Thyroid gland (tissue), 4 donors: ENCODE measurements at places on chromosomes 1 and 21. TPM values are rescaled to one million over a fixed set of nuclear protein-coding genes. Genes with fewer than 3 reads are reported as not detected.

EXO1 gene
- 0.94 TPM for total RNA-seq

CD101 gene
- total RNA-seq: 1.3 TPM

ZBTB21 gene
- total RNA-seq: 20.2 TPM

SERTAD4 gene
- 1.5 TPM for total RNA-seq

RABGAP1L gene
- total RNA-seq: 87.7 TPM

TRNP1 gene
- 6.9 TPM for total RNA-seq

CRYAA gene
- total RNA-seq: not detected

DNA sequence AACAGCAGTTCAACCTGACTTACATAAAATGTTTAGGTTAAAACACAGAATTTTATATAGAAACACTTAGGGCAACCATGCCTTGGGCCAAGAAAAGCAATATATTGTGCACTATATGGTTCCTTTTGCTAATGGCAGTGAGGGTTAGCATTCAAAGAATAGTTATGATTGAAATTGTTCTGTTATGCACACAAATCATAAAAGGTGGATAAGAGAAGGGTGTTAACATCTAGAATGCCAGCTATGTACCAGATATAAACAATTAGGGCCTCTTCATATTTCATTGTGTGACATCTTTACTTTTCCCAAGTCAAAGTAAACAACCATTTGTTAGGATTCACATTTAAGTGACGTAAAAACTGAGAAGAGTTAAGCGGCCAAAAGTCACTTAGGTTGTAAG is 308.0 kb upstream of the B3GALT2 start:
- no peak overlapping the region for H3K27ac ChIP-seq
- no peaks in the 10 kb centered on the region for H3K36me3 ChIP-seq
- no peaks in the 10 kb centered on the region for H3K27me3 ChIP-seq
- DNase-seq: no peak

GRCh38 chr1:165134431-165134830 is 222.1 kb downstream of the LMX1A start:
- DNase-seq: no peak
- H3K36me3 ChIP-seq: no peaks in the 10 kb centered on the region
- no peaks in the 10 kb centered on the region for H3K27me3 ChIP-seq
- H3K4me1 ChIP-seq: no peaks in the 10 kb centered on the region

DNA sequence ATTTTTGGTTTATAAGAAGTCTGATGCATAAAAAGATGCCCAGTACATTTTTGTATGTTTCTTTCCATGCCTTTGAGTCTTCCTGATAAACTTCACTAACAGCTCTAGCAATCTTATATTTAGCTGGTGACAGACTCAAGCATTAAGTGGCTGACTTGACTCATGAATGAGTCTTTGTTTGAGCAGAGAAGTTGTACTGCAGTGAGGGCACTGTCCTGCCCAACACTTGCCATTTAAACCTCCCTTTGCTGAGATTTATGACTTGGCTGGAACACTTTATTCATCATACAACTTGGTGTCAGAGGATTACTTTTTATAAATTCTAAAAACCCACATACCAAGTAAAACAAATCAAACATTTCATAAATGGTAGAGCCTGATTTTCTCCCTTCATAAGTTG is 14.6 kb upstream of the CAMSAP2 start:
- no peak for DNase-seq
- H3K27ac ChIP-seq: no peak overlapping the region
- H3K4me3 ChIP-seq: no peak overlapping the region
- no peaks in the 10 kb centered on the region for H3K36me3 ChIP-seq
- no peaks in the 10 kb centered on the region for H3K27me3 ChIP-seq

- peaks cover 10% of the 10 kb centered on the region for H3K4me1 ChIP-seq
- no peak overlapping the region for H3K4me3 ChIP-seq
- DNase-seq: no peak
- H3K27me3 ChIP-seq: no peaks in the 10 kb centered on the region
- H3K27ac ChIP-seq: no peak overlapping the region
Observed at GRCh38 chr1:222886878-222887351, 72.1 kb downstream of the DISP1 start.

- H3K36me3 ChIP-seq: no peaks in the 10 kb centered on the region
- H3K27me3 ChIP-seq: no peaks in the 10 kb centered on the region
- DNase-seq: no peak
Observed at GRCh38 chr21:31382060-31382459, 38.0 kb upstream of the TIAM1 start.

DNA sequence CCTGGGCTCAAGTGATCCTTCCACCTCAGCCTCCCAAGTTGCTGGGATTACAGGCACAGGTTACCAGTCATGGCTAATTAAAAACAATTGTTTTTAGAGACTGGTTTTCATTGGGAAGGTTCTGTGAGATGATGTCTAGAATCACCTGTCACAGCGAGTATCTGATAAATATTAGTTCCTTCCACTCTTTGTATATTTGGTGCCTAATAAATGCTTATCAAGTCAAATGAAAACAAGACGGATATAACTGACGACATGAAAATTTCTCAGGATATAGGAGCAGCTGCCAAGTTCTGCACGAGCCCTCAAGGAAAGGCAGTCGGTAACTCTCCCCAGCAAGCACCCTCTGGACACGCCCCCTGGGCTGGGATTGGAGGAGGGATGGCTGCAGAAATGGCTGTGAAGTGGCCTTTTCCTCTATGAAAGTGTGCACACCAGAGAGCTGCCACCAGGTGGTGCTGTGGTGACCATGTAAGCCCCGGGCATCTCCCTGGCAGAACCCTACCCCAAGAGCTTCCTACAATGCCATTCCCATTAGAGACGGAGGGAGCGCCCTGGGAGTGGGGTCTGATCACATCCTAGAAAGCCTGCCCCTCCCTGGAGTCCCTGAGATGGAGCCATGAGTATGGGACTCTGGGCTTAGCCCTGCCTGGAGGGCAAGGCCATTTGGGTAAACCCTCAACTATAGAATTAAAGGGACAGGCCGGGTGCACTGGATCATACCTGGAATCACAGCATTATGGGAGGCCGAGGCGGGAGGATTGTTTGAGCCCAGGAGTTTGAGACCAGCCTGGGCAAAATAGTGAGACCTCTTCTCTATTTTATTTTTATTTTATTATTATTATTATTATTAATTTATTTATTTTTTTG is 50.9 kb downstream of the HTR6 start:
- no peak overlapping the region for H3K4me3 ChIP-seq
- no peaks in the 10 kb centered on the region for H3K4me1 ChIP-seq
- H3K36me3 ChIP-seq: peaks cover 8% of the 10 kb centered on the region
- no peaks in the 10 kb centered on the region for H3K27me3 ChIP-seq
- no peak overlapping the region for H3K27ac ChIP-seq
- peak; percentile 93 for DNase-seq

DNA sequence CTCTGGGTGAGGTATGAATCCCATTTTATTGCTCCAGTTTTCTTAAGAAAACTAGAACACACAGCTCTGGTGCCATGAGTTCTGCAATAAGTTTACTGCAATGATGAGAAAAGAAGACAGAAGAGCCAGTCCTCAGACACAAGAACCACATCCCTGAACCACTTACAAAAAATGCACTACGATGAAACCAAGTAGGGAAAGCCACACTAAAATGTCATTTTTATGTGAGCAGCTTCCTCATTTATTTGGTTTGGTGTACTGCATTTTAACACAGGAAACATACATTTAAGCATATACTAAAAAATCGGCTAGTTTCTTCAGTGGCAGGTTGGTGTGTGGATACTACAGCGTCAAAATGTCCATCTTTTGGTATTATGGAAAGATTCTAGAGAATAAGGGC is 95.9 kb downstream of the PTPN14 start:
- no peaks in the 10 kb centered on the region for H3K4me1 ChIP-seq
- no peak overlapping the region for H3K4me3 ChIP-seq
- no peak for DNase-seq
- H3K27ac ChIP-seq: no peak overlapping the region
- no peaks in the 10 kb centered on the region for H3K36me3 ChIP-seq

- no peak within 1 kb of the TSS for H3K27ac ChIP-seq
- DNase-seq: peak; percentile 31
- H3K36me3 ChIP-seq: no peaks in the 10 kb centered on the region
- H3K4me3 ChIP-seq: peak within 1 kb of the TSS; percentile 23
Observed at GRCh38 chr1:39671793-39672550, at the start of gene NT5C1A. NT5C1A (minus strand) TSS chr1:39672107; CDS start chr1:39672038, 69 bp downstream.

- no peak for DNase-seq
- H3K27ac ChIP-seq: no peak overlapping the region
- H3K36me3 ChIP-seq: no peaks in the 10 kb centered on the region
- no peaks in the 10 kb centered on the region for H3K27me3 ChIP-seq
Observed at GRCh38 chr1:185215911-185216310, 58.9 kb downstream of the SWT1 start.

DNA sequence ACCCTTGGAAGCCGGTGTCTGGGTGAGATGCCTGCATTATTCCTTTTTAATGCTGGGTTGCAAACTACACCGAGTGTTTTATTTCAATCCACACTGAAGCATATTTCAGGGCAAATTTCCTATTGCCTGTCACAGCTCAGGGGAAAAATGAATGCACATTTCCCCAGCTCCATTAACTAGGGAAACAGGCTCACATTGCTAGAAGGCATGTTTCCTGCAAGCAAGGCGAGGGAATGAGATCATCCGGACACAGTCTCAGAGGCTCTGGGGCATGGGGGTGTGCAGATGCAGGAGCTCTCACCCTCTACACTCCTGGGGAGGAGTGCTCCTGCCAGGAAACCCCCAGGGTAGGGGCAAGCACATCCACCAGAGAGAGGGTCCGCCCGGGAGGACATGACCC is 24.6 kb downstream of the SYT2 start:
- H3K4me3 ChIP-seq: no peak overlapping the region
- no peak for DNase-seq
- H3K27me3 ChIP-seq: no peaks in the 10 kb centered on the region
- no peaks in the 10 kb centered on the region for H3K36me3 ChIP-seq

DNA sequence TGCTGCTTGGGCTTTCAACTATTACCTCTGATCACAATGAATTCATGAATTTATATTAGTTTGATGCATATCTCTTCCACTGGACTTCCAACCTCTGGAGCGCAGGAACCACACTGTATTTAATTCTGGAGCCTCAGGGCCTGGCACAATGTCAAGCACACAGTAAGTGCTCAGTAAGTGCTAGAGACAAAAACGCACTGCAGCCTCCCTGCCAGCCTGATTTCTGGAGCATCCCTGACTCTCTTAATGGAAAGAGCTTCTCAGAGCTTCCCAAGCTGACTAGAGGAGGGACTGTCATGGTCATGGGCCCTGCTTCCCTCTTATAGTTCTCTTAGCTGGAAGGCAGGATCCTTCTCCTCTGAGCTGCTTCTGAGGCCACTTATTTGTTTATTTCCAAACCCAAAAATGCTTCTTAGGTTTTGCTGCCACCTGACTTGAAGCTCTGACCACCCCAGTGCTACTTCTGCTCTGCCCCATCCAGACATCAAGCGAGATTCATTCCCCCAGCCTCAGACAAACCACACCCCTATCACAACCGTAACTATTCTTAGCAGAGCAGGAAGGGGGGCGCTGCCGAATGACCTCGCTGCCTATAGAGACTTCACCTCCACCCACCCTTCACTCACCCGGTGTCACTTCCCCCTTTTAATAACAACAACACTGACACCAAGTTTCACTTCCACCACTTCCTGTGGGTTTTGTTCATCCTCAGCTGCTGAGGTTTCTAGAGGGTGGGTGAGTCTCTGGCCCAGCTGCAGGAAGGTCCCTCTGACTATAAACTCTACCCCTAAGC is 33.6 kb downstream of the NUAK2 start:
- no peak overlapping the region for H3K4me3 ChIP-seq
- no peak for DNase-seq
- H3K4me1 ChIP-seq: peaks cover 36% of the 10 kb centered on the region
- peak overlapping the region; percentile 86 for H3K27ac ChIP-seq
- no peaks in the 10 kb centered on the region for H3K36me3 ChIP-seq

DNA sequence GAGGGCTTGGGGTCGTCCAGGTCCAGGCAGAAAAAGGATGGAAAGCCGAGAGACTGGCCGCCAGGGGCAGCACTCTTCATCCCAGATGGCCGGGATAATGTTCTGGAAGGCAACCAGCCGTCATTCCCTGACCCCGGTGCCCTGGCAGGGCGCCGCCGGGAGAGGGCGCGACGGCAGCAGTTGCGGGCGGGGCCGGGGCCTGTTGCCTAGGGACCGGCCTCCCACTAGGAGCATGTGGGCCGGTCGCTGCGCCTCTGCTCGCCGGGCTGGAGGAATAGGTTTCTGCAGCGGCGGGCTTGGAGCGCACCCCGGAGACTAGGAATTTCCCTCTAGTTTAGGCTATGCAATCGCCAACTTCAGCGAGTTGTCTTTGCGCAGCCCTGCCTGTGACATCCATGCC is 11.0 kb downstream of the DMRTB1 start:
- no peak overlapping the region for H3K27ac ChIP-seq
- no peak overlapping the region for H3K4me3 ChIP-seq
- DNase-seq: peak; percentile 80
- H3K4me1 ChIP-seq: no peaks in the 10 kb centered on the region
- H3K27me3 ChIP-seq: no peaks in the 10 kb centered on the region

DNA sequence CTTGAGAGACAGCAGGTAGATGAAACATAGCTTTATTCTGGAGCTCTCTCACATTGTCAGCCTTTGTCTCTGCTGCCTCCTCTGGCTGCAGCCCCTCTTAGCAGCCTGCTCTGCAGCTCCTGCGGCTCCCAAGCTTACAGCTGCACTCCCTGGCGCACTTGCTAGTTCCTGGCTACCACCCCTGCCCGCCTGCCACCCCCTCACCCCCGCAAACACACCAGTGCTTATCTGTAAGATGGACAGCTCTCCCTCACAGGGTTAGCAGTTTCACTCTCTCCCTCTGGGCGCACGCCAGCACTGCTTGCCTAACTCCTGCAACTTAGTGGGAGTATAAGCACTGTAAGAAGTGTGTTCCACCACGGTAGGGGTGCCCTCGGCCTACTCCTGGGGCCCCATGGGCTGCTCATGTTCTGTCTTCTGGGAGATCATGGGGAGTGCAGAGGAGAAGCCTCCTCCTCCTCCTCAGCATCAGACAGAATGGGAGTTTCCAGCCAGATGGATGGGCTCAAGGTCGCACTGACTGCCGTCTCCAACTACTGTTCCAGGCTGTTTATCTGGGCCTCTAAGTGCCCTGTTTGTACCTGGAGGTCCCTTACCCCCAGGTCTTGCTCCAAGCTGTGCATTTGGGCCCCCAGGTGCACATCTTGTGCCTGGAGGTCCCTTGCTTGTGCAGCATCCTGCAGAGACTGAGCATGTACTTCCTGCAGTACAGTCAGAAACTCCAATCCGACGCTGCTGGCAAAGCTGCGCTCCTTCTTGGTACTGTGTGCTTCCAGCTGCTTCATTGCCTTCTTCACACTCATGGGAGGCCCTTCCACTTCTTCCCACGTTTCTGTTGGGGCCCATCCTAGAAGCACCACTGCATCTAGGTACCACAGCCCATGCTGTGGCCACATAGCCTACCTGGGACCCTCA is 1388.1 kb downstream of the AMY1C start:
- H3K27ac ChIP-seq: no peak overlapping the region
- no peak for DNase-seq
- H3K4me3 ChIP-seq: no peak overlapping the region
- H3K36me3 ChIP-seq: no peaks in the 10 kb centered on the region
- no peaks in the 10 kb centered on the region for H3K4me1 ChIP-seq

GRCh38 chr1:192160196-192160595 is 1.9 kb downstream of the RGS18 start:
- no peaks in the 10 kb centered on the region for H3K4me1 ChIP-seq
- no peak overlapping the region for H3K27ac ChIP-seq
- H3K36me3 ChIP-seq: no peaks in the 10 kb centered on the region

- H3K36me3 ChIP-seq: no peaks in the 10 kb centered on the region
- DNase-seq: no peak
- H3K4me3 ChIP-seq: no peak overlapping the region
Observed at GRCh38 chr1:60848583-60849188, 233.7 kb upstream of the NFIA start.

- H3K36me3 ChIP-seq: no peaks in the 10 kb centered on the region
- DNase-seq: no peak
- H3K4me3 ChIP-seq: no peak overlapping the region
- no peaks in the 10 kb centered on the region for H3K27me3 ChIP-seq
- H3K4me1 ChIP-seq: peaks cover 20% of the 10 kb centered on the region
- no peak overlapping the region for H3K27ac ChIP-seq
Observed at GRCh38 chr1:206114692-206115640, 2.2 kb downstream of the AVPR1B start.
